ENCODE measurements at places on chromosomes 7 and 10.
A peak's percentile ranks its signal among the peaks of the same experiment; 100 is the strongest.

DNA sequence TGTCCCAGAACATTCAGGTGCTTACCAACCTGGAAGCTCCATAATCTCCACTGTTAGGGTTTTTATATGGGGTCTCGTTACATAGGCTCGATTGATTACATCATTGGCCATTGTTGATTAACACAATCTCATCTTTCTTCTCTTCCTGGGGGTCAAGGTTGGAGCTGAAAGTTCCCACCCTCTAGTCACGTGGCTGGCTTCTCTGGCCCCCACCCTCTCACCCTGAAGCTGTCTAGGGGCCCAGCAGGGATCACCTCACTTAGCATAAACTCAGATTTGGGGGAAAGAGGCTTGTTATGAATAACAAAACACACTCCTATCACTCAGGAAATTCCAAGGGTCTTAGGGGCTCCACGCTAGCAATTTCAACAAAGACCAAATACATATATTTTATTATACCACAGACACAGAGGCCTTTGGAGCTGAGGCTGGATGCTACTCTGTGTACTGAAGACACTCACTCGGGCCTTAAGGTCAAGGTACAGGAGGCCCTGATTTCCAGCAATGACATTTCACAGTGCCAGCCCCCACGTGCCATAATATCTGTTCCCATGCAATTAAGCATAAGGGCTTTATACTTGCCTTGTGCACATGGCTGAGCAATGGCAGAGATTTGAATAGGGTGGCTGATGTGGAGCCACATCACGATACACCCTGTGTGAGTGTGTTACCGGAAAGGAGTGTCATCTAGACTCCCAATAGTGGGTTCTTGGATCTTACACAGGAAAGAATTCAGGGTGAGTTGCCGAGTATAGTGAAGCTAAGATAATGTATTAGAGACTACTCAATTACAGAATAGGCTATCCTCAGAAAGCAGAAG lies 108.2 kb downstream of the COL26A1 start:
- DNase-seq = no peak

- no peak for DNase-seq
Measured at GRCh38 chr10:114815791-114816190, 5.8 kb upstream of the FHIP2A start.

DNA sequence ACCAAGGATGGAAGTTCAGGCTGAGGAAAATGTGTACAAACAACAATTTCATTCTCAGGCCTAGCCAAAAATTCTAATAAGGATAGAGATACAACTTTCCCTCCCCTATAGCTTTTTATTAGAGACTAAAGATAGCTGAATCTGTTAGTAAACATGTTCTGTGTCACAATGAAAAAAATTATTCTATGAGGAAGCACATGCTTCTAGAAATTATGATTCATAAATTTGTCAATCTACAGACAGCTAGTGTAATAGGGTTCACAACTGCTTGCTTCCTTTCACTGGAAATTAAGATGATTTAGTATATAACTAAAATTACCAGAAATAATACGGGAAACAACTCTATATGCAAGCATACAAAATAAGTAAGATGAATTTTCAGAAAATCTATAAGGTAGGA lies 56.6 kb downstream of the CCDC3 start:
- no peak for DNase-seq

- DNase-seq = no peak
Measured at GRCh38 chr7:142568435-142569097, 180.7 kb upstream of the PRSS1 start.

- no peak for DNase-seq
Measured at GRCh38 chr7:157002819-157003421, 7.5 kb downstream of the MNX1 start.

- DNase-seq = no peak
Measured at GRCh38 chr7:127252377-127252713, 396 bp downstream of the GRM8 start.

DNA sequence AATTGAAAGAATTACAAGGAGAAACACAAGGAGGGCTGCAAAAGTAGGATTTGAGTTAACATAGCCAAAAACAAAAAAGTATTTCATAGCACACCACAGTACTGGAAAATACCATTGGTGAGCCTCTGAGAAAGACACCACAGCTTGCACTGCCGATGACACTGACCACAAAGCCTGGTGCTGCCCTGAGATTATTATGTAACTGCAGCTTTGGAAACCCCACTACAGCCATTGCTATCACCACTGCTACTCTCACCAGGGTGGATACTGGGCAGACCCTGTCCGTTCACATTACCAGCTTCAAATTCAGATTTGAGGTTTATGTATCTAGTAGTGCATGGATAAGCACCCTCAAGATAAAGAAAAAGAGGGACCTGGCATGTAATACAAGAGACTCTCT lies 1246.7 kb upstream of the SORCS1 start:
- DNase-seq = no peak

DNA sequence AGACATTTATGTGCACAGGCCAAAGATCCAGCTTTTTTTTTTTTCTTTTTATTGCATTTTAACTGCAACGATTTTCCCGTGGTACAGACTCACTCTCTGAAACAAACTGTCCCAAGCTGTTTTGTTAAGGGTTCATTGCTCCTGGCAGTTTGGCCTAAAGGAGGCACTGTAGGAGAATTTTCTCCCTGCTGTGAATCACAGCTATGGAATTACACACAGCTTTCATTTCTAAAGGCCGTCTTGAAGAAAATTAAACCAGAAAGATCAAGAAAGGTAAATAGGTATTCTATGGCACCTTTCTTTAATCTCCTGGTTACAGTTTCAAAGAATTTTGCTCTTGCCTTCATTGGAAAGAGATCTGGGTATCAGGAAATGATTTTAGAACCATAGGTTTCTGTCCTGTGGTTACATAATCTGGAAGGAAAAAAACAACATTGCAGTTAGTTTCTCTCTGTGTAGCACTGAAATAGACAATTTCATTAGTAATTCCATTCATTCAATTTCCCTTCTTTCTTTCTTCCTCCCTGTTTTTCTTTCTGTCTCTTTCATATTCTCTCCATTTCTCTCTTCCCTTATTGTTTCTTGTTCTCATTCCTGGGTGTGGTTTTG lies 51.2 kb downstream of the PDK4 start:
- DNase-seq = peak; percentile 23
